Right cardiac atrium (tissue), 5 donors: ENCODE measurements at places on chromosomes 4 and X.
A peak's percentile ranks its signal among the peaks of the same experiment; 100 is the strongest.

DNA sequence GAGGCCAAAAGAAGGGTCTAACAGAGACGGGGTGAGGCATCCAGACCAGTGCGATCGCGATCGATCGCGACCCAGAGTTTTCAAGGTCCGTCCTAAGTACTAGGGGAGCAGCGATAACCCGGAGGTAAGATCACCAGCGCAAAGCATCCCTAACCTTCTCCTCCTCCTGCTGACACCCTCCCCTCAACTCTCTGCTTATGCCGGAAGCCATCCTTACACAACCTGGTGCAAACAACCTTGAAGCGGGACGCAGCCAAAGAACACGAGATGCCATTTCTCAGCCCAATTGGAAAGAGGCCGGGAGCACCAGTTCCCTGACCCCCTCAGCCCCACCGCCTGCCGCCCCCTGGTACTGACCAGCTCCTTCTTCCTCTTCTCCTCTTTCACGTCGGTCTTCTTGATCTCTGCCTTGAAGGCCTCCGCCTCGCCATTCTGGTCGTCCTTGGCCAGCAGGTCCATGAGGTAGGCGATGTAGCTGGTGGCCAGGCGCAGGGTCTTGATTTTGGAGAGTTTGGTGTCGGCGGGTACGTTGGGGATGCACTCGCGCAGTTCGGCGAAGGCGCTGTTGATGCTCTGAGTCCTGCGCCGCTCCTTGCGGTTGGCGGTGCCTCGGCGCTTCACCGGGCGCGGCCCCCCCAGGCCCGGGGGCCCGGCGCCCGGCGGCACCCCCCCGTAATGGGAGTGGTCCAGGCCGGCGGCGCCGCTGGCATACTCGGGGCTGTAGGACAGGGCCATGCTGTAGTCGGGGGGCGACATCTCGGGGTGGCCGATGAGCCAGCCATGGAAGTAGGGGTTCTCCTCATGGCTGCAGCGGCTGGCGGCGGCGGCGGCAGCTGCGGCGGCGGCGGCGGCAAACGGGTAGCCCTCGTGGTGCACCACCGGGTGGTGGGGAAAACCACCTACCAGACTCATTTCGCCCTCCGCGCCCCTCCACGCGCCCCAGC, 1.4 kb downstream of the HAND2 start:
- peak; percentile 80 for DNase-seq

DNA sequence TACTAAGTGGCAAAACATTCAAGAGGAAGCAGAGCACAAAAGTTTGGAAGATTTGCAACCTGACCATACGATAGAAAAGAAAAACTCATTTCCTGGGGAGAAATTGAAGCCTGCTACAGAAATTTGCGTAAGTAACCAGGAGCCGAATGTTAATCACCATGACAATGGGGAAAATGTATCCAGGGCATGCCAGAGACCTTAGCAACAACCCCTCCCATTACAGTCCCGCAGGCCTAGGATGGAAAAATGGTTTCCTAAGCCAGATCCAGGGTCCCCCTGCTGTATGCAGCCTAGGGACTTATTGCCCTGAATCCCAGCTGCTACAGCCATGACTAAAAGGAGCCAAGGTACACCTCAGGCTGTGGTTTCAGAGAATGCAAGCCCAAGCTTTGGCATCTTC, 472.2 kb upstream of the KLHL4 start:
- no peak for DNase-seq

GRCh38 chrX:68203646-68204045, 229.6 kb downstream of the OPHN1 start:
- no peak for DNase-seq

- no peak for DNase-seq
Observed at GRCh38 chrX:54045563-54046228, 1.4 kb upstream of the PHF8 start.

- no peak for DNase-seq
Observed at GRCh38 chr4:168221301-168221700, 97.3 kb downstream of the DDX60 start.

GRCh38 chr4:180794333-180794732, 1448.9 kb upstream of the TENM3 start:
- no peak for DNase-seq

- DNase-seq: no peak
Observed at GRCh38 chr4:10184041-10184440, 67.4 kb upstream of the WDR1 start.

- no peak for DNase-seq
Observed at GRCh38 chr4:155688211-155688610, 21.6 kb downstream of the GUCY1A1 start.

DNA sequence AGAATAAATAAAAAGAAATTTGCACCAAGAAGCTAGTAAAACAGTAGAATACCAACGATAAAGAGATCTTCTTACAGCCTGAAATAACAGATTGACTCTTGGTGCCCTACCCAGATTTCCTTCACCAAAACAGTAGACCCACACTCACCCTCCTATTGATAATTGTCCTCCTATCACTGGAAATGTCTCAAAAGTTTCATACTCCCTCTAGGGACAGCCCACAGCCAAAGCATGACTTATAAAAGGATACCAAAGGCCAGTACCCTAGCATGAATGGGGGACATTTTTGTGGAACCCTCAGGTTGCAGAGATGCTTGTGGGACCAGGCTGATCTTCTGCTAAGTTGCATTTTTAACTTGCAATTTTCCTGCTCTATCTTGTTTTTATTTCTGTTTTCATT, 104.1 kb downstream of the INPP4B start:
- DNase-seq: no peak

DNA sequence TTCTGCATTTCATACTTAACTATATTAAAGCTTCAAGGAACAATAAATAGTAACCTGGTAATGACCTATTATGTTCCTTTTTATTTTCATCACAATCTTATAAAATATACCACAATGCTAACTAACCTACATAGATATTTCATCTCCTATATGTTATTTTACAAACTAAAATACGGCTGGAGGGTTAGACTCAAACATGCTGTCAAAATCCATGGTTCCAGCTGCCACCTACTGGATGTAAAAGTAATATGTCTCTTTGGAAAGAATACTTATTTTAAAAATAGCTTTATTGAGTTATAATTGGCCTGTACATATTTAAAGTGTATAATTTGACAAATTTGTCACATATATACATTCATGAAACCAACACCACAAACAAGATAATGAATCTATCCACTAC, 15.0 kb downstream of the RGN start:
- DNase-seq: no peak

GRCh38 chrX:103393487-103393886, 17.1 kb downstream of the BEX3 start:
- DNase-seq: no peak

- no peak for DNase-seq
Observed at GRCh38 chrX:119878740-119879139, 7.1 kb downstream of the NDUFA1 start.

DNA sequence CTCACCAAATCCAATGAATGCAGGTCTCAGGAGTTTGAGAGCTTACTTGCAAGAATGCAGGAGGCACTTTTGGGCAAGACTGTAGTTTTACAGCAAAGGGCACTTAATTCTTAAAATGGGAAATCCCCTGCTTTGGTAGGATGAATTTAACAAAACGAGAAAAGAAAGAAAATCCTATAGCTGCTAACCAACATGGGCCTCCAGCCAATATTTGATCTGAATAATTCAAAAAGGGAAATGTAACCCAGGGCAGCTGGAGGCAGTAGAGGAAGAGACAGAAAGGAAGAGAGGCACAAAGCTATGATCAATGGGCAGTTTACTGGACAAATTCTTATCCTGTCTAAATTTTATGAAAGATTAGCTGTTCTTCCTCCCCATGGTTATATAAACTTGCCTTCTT, 142.3 kb downstream of the SH3KBP1 start:
- DNase-seq: no peak

DNA sequence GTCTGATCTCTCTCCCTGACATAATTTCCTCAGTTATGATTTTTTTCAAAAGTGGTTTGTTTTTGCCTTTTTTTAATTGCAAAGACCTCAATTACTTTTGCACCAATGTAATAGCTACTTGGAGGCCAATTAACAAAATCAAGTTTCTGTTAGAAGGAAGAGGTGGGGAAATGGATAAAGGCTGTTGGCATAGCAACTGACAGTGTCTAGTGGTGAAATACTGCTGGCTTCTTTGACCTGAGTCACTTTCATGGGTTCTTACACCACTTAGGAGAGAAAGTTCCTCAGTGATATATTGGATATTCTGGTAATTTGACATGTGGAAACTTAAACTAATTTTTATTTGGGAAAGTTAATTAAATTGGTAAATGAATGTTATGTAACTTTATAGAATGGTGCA, 26.5 kb upstream of the ATP8A1 start:
- no peak for DNase-seq

GRCh38 chrX:42778096-42778495, at the start of gene PPP1R2C:
PPP1R2C (minus strand) TSS chrX:42778163; CDS start chrX:42778079, 84 bp downstream.
- DNase-seq: no peak

DNA sequence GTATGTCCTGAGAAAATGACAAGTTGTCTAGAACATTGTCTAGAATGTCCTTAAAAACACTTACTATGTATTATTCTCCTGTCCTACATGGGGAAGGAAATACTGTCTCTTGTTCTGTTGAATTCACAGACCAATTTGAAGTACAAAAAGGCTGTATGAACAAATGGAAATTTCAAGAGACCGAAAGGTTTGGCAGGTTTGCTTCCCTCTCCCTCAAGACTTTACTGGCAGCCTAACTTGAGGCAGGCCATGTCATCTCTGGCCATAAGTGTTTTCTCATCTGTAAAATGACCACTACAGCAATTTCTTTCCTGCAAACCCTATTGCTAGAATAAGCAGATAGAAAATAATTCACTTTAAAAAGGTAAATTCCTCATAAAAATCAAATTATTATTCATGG, 191.2 kb upstream of the BMP3 start:
- DNase-seq: no peak

GRCh38 chr4:80916770-80917169, 113.7 kb upstream of the BMP3 start:
- no peak for DNase-seq

- DNase-seq: no peak
Observed at GRCh38 chr4:48635980-48636379, 144.1 kb downstream of the FRYL start.

DNA sequence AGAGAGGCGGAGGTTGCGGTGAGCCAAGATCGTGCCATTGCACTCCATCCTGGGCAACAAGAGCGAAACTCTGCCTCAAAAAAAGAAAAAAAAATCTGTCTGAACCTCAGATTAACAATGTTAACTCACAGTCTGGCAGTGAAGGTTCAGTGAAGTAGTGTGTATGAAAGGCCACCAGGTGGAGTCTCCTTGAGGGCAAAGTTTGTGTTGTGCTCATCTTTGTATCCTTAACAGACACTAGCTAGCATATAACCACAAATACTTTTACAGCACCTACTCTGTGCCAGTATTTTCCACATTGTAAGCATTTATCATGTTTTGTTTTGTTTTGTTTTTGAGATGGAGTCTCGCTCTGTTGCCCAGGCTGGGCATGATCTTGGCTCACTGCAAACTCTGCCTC, 46.0 kb upstream of the MGST2 start:
- DNase-seq: no peak

- DNase-seq: no peak
Observed at GRCh38 chr4:75830906-75831305, 71.3 kb downstream of the PPEF2 start.

- DNase-seq: no peak
Observed at GRCh38 chr4:8051644-8052043, 107.0 kb downstream of the ABLIM2 start.

GRCh38 chr4:148112231-148112982, 329.8 kb downstream of the NR3C2 start:
- DNase-seq: no peak

GRCh38 chrX:110444996-110445395, 86.3 kb downstream of the RTL9 start:
- no peak for DNase-seq

- DNase-seq: no peak
Observed at GRCh38 chr4:122666527-122667245, 45.8 kb upstream of the IL21 start.

GRCh38 chr4:76540486-76540885, 105.5 kb downstream of the SHROOM3 start:
- no peak for DNase-seq

GRCh38 chr4:143424276-143424675, 87.6 kb downstream of the GAB1 start:
- no peak for DNase-seq

DNA sequence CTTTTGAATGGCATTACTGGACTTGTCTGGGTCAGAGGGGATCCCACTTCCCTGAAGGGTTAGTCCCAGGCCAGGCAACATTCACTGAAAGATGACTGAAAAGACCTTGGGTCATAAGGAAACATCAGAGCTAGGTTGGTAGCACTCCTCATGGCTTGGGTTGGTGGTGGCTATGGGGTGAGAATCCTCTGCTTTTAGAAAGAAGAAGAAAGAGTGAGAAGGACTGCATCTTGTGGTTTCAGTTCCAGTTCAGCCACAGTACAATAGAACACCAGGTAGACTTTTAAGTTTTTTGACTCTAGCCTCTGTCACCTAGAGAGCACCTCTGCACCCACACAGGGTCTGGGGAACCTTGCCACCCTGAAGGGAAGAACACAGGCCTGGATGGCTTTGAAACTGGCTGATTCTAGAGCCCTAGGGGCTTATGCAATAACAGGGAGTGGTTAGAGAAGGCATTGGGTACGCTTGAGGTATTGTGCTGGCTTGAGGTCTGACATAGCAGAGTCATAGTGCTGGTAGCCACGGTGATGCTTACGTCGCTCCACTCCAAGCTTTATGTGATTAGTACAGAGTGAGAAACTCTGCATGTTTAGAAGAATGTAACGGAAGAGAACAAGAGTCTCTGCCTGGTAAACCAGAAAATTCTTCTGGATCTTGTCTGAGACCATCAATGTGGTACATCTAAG, 36.5 kb downstream of the PRR32 start:
- DNase-seq: no peak

GRCh38 chr4:112110059-112110425, 35.2 kb upstream of the FAM241A start:
- no peak for DNase-seq

GRCh38 chrX:77622233-77622632, 163.8 kb downstream of the ATRX start:
- no peak for DNase-seq

DNA sequence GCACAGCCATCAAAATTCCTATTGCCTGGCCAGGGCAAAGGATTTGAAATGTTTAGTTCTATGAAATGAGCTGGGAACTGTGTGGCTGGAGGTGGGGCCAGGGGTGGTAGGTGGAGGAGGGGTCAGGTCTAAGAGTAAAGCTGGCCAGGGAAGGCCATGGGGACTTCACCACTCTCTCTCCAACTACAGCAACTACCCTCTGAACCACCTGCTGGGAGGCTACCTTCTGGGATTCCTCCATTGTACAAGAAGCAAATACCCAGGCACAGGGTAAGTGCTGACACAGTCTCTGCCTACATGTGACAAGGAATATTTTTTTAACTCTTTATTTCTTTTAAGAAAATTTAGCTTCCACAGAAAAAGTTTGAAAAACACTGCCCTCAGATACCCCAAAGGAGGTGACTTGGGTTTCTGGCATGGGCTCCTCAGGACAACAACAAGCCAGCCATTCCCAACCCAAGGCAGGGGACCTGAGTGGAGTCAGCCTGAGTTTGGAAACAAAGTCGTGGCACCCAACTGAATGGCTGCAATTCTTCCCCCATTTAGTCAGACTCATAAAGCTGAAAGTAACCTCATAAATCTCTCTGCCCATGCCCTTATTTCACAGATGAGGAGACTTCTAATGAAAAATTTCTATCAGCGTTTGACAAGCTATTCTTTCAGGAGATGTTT, 593.8 kb upstream of the DIPK2B start:
- no peak for DNase-seq

GRCh38 chrX:53594354-53594753, 92.2 kb downstream of the HUWE1 start:
- DNase-seq: no peak
